ENCODE measurements at places on chromosomes 3 and 15.

GRCh38 chr15:48447657-48448056, 116.4 kb downstream of the DUT start:
- DNase-seq, result no peak

GRCh38 chr3:36973139-36973538, 19.8 kb downstream of the EPM2AIP1 start:
- DNase-seq, result no peak

DNA sequence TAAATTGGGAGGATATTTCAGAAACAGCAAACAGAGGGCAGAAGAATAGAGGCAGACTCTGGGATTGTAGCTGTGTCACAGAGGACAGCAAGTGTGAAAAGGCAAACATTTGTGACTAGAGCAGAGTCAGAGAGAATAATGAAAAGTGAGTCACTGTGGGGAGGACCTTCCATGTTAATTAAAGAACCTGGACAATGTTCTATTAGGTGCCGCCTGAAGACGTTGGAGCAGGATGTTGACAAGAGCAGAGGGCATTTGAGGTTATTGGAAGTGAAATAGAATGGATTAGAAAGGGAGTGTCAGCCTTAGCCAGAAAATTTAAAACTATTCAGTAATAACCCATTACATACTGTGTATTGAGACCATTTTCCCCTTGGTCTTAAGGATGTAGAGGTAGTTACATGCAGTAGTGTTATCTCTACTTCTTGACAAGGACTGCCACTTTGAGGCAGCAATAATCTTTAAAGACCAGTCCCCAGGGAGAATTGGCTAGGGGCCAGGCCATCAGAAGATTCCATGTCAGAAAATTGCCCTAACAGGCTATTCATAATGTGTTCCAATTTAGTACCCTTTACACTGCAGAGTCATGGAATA, 5.8 kb downstream of the ACKR2 start:
- no peak for DNase-seq

- no peak for DNase-seq
Measured at GRCh38 chr3:14490831-14491230, 49.3 kb downstream of the GRIP2 start.

DNA sequence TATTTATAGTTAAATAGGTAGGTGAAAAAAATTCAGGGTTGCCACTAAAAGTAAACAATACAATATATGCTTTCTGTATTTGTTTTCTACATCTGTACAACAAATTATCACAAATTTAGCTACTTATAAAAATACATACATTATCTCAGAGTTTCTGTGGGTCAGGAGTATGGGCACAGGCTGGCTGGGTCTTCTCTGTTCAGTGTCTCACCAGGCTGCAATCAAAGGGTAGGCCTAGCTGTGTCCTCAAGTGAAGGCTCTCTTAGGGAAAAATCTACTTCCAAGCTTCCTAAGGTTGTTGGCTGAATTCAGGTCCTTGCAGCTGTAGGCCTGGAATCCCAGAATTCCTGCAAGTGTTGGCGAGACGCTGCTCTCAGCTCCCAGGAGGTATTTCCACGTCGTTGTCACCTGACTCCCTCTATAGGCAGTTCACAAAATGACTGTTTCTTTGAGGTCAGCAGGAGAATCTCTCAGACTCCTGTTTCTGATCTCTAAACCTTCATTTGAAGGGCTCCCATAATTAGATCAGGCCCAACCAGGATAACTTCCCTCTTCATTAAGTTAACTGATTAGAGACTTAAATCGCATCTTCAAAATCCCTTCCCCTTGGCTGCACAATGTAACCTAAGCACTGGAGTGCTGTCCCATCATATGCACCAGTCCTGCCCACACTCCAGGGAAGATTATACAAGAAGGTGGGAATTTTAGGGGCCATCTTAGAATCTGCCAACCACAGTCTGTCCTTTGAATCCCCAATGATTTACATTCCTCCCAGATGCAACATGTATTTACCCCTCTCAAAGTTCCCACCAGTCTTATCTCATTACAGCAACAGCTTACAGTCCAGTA, 296.6 kb downstream of the SUCLG2 start:
- DNase-seq, result no peak

Measured in CD4-positive, alpha-beta T cell treated with Interleukin-6 at 100 ng/mL for 8 hours (primary cell).